ENCODE measurements at places on chromosomes 11 and 22.

DNA sequence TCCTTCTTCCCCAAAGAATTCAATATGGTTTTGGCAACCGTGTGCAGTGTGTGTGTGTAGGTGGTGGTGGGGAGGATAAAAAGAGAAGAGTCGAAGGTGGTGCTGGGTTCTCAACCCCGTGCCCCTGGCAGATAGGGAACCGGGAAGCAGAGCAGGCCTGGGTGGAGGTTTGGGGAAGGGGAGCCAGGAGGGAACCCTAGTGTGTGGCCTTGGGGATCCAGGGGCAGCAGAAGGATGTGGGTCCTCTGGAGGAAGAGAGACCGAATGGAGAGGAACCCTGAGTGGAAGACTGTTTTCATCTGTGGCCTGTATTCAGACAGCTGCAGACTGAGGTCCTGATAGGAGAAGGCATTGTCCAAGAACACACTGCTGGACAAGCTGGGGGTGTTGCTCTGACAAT lies 73.3 kb upstream of the B3GAT1 start:
- DNase-seq = no peak

- DNase-seq = peak; percentile 18
These were observed 801 bp upstream of the TXNRD2 start for GRCh38 chr22:19942157-19943081.

DNA sequence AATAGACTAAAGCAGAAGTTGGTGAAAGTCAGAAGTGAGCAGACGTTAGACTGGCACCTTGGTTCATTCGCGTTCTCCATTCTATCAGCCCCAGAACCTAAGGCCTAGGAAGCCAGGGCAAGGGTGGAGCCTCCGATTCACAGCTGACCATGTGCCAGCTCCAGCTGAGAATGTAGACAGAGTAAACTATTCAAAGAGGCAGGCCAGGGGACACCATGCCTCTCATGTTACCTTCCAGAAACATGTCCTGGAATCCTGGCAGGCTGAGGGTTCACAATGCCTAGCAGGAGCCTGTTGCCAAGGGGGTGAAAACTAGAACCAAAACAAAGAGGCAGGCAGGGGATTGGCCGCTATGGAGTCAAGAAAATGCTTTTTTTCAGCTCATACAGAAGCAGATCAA lies 224.4 kb upstream of the POU2AF2 start:
- no peak for DNase-seq

DNA sequence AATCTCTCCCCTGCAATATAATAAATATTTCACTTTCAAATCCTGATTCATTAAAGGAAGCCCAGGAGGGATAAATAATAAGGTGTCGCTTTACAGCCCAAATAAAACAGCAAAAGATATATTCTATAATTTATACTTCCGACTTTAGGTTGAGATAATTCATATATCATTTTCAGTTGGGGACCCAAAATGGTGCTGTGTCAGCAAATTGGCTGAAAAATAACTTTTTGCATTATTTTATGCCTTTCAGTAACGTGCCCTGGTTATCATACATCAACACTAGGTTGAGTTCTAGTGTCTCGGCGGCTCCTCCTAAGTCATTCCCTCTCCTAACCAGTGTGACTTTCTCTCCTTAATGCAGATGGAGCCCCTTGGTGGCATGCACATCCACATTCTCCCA lies 278.2 kb downstream of the NXPE2 start:
- DNase-seq = no peak

GRCh38 chr11:68036717-68037239 lies 2.0 kb upstream of the TCIRG1 start:
- DNase-seq = peak; percentile 59

- DNase-seq = no peak
These were observed 109.5 kb downstream of the TENM4 start for GRCh38 chr11:79331203-79331901.

- DNase-seq = no peak
These were observed 61.5 kb upstream of the HMGXB4 start for GRCh38 chr22:35195821-35196220.

DNA sequence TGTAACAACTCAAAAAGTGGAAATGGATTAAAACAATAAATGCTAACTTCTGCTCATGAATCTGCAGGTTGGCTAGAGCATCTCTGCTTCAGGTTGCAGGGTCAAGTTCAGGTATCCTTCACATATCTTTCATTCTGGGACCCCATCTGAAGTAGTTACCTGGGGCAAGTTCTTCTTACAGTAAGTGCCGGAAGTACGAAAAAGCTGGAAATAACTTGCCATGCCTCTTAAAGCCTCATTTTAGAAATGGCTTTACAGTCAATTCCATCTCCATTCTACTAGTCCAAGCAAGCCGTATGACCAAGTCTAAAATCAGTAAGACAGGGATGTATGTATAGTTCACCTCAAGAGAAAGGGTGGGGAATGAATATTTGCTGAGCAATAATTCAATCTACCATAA lies 93.7 kb downstream of the FCHSD2 start:
- no peak for DNase-seq

DNA sequence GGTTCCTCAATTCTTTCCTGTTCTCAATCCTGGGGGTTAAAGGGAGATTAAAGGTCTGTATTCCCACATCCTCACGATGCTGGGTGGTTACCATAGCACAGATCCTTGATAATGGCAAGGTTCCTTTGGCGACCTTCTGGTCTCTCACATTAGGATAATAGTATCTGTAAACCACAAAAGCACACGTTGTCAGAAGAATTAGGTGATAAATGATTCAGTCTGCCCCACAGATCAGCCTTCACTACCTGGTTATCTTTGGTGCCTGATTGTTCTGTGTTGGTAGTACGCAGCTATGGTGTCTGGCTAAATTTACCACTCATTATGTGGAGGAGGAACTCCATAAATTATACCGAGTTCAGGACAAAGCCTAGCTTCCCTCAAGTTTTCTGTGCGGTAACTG lies 78.4 kb downstream of the C2CD3 start:
- no peak for DNase-seq

GRCh38 chr11:113345978-113346377 lies 31.6 kb downstream of the TTC12 start:
- no peak for DNase-seq

DNA sequence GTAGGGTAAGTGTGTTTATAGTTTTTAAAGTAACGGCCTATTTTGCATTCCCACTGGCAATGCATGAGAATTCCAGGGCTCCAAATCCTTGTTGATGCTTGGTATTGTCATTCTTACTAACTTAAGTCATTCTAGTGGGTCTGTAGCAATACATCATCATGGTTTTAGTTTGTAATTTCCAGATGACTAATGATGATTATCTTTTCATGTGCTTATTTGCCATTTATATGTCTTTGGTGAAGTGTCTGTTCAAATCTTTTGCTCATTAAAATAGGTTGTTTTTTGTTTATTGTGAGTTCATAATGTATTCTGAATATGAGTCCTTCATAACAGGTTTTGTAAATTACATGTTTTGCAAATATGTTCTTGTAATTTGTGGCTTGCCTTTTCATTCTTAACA lies 31.2 kb downstream of the MTMR3 start:
- DNase-seq = peak; percentile 23

DNA sequence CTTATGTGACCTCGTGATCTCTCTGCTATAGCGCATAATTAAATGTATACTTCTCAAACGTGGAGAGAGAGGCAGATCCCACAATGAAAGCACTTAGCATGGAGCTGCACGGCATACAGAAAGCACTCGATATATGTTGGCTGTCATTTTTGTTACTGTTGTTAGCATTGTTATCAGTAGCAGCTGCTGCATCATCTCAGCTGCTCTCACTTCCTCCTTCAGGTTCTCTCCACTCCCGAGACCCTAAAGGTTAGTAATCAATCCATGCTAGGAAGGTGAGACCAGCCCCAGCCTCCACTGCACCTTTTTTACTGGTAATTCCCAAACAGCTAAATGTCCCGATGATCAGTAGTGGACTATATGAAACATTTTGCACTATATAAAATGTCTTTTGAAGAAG lies 13.4 kb upstream of the API5 start:
- DNase-seq = no peak

GRCh38 chr11:117857734-117858414 lies 18.6 kb downstream of the FXYD6 start:
- no peak for DNase-seq

- no peak for DNase-seq
These were observed 26.6 kb upstream of the L3MBTL2 start for GRCh38 chr22:41178425-41178975.

DNA sequence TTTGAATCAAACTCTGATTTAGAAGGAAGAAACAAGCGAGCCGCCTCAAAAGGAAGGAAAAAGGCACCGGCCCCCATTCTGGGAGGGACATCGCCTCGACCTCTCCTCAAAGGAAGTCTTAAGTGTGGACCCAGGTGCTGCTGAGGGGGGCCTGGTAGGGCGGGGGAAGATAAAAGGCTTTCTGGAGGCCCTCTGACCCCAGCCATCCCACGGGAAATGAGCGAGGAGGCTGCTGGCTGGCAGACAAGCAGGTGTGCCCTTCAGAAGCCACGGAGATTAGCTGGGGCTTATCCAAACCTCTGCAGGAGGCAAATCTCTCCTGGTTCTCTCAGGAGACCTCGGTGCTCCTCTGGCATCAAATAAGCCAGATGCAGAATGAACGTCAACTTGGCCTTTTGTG lies 171.4 kb upstream of the BLID start:
- no peak for DNase-seq

DNA sequence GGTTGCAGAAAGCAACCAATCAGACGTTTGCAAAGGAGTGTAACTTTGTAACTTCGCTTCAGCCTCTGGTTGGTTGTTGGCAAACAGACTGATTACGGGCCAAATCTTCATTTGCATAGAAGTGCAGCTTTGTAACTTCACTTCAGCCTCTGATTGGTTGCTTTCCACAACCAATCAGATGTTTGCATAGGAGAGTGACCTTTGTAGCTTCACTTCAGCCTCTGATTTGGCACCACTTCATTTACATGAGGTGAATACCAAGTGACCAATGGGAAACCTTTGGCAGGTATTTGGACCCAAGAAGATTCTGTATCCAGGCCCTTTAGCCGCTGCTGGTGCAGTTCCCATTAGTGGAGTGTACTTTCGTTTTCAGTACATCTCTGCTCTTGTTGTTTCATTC lies 16.0 kb downstream of the USP47 start:
- no peak for DNase-seq

DNA sequence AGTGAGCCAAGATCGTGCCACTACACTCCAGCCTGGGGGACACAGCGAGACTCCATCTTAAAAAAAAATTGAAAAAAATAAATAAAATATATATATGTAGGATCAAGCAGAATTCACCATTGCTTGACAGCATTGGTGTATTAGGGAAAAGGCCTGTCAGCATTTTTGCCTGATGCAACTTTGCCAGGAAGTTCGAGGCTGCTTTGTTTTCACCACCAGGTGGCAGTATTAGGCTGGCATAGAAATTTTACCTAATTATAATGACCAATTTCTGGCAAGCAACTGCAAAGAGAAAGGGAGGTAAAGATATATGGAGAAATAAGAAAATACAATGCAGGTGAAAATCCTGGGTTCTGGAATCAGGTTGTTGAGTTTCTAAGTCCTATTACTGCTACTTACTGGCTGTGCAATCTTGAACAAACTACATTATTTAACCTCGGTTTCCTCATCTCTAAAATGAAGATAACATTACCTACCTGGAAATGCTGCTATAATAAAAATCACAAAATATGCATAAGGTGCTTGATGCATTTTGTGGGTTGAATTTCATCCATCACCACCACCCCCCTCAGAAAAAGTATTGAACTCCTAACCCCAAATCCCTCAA lies 24.7 kb downstream of the LAYN start:
- peak; percentile 74 for DNase-seq

DNA sequence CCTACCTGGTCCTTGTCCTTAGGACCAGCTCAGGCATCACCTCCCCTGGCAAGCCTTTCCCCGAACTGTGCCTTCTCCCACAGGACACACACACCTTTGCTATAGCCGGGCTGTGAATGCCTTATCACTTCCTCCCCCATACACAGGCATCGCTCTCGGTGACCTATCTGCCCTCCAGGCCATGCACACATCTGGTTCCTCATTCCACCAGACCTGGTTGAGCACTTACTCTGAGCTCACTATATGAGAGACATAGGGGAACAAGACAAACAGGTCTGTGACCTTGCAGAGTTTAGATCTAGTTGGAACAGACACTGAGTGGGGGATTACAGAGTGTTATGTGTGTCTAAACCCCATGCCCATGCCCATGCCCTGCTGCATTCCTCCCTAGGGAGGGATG lies 3.1 kb upstream of the BCR start:
- DNase-seq = no peak

DNA sequence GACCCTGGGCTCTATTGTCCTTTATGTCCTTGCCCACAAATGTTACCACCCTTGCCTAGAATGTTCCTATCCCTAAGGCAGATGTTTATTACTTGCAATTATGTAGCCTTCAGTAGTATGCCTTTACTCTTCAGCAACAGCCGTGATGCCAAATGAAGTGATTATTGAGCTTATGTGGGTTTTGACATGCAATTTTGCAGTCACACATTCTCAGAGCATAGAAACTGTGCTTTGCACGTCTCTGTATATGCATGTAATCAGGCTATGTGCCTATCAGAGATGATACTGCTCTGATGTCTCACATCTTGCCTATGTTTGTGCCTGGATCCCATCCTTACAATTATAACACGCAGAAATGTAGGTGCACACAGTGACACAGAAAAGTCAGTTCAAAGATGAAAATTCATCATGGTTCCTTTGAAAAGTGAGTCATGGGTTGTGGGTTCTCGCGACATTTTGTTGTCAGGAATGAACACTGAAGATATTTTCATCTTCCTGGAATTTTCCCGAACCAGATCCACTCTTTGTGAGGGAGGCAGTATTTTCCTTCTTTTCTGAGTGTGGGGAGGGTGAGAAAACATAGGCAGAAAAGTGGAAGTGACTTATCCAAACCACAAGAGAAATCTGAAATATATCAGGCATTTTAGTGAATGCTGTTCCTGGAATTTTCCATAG lies 81.1 kb downstream of the BMAL1 start:
- no peak for DNase-seq

GRCh38 chr22:22565981-22566380 lies 6.9 kb upstream of the PRAME start:
- DNase-seq = no peak

- no peak for DNase-seq
These were observed 967.5 kb downstream of the NTM start for GRCh38 chr11:132337819-132338416.

DNA sequence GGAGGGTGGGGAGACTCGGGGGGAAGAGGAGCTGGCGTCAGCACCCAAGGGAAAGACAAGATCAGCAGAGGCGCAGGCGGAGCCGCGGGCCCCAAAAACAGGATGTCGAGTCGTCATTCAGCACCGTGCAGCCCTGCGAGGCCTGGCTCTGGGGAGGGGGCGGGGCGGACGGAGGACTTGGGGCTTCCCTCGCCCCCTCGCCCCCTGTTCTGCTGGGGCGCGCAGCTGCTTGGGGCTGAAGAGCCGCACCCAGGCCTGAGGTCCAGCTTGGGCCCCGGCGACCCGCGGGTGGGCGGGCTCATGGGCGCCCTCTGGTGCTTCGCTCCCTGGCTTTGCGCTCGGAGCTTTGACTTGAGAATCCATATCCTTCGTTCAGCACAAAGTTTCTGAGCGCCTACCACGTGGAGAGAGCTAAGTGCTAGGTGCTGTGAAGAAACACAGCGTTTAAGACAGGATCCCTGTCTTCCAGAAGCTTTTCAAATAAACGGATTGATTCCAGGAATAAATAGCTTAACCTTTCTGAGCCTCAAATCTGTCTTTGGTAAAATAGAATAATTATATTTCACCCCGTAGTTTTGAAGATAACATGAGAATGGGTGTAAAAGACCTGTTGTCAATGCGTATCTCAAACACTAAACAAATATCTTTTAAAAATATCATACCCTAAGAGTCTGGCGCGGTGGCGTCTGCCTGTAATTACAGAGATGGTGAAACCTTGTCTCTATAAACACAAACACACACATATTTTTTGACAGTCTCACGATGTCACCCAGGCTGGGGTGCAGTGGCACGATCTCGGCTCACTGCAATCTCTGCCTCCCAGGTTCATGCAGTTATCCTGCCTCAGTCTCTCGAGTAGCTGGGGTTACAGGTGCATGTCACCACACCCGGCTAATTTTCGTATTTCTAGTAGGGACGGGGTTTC lies 929 bp upstream of the RHOG start:
- DNase-seq = no peak
